Endothelial cell (in vitro differentiated cells): ENCODE measurements at places on chromosomes 3 and 15.

DNA sequence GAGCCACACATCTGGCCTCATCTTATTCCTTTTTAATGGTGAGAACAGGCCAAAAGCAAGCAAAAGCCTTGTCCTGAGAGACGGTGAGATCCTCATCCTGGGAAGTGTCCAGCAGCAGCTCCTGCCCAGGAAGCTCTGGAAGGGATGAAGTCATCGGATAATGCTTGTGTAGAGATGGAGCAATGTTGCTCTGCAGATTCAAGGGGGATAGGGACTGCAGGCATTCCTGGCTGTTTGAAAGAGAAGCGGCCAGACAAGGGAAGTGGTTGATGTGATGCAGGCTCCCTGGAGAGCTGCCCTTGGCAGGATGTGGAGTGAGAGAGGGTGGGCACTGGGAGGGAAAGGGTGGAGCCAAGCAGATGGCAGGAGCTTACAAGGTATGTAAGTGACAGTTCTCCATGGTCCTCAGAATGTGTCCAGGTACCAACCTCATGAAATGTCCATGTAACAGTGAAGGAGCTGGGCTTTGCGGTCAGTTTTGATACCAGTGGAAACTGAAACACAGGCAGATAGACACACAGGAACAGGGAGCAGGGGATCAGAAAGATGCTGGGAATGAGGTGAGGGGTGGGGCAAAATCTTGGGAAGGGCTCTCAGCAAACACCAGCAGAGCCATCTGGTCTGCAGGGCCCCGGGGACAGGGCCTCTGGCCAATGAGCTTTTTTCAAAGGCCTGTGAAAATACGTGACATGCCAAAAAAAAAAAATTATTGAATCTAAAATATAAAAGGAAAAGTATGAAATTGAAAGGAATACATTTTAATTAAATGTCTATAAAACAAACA is 32.2 kb upstream of the LACTB start:
- peak; percentile 12 for DNase-seq

DNA sequence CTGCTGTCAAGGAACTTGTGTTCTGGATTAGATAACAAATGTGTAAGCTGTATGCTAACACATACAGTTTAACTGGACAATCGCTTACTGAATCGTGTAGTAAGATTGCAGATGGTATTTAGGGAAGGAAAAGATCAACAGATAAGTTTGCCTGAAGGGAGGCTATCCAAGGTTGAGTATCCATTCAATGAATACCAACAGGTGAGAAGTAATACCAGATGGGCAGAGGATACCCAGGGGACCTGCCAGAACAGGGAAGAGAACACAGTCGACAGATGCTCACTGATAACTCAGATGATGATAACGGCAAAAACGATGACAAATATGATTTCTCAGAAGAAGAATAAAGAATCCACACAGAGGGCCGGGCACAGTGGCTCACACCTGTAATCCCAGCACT is 3.2 kb upstream of the UACA start:
- DNase-seq, result no peak

DNA sequence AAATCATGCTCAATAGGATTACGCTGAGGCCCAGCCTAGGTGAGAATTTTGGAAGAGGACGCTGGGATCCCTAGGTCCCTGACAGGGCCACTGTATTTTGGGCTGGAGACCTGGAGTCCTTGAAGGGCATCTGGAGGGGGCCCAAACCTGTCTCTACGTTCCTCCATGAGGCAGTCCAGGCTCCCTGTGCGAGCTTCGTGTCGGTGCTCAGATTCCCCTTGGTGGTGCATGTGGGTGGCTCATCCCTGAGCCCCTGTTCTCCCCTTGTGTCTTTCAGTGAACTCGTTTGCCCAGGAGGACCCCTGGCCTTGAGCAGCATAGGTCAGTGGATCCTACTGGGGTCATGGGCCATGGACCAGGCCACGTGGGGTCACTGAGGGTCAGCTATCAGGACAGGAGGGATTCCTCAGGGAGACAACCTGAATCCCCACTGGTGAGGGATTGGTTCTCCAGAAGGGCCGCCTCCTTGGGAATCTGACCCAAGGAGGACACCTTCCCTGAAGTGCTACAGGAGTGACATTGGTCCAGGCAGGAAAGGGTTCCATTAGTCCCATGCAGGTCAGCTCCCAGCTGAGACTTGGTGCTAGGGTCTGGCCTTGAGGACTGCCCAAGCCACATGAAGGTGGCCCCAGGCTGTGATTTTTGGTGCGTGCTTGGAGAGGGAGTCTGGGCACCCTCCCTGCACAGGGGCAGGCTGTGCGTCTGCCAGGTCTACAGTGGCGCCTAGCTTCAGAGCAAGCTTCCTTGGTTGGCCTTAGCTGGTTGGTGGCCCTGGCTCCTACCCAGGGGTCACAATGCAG is 229.8 kb downstream of the SNRPN start:
- DNase-seq, result no peak

DNA sequence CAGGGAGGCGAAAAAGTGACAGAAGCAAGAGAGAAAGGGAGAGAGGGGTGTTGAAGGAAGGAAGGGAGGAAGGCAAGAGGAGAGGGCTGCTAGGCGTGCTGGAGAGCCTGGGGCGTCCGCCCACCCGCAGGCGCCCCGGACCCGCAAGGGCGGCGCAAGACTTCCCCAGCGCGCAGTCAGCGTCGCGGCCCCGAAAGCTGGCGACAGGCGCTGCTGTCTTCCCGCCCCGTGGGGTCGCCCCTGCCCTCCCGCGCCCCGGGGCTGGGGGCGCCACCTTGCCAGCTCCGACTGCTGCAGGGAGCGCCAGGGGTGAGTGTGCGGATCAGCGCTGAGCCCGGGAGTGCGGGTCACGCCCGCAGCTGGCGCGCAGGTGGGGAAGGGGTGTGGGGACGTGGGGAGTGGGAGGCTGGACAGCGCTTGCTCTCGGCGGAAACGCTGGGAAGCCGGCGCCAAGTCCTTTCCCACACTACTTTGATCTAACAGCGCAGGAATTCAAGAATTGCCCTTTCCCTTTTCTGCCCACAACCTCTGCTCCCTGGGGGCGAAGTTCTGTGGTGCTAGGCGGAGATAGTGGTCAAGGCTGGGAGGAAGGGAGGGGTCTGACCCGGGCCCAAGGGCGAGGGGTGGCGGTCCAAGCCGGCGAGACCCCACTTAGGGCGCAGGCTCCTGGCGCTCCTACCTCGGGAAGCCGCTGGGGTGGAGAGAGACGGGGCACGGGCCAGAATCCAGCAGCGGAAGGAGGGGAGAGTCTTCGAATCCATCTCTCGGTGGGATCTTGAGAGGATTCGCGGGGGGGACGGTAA is 266.1 kb downstream of the CGGBP1 start:
- peak; percentile 42 for DNase-seq

DNA sequence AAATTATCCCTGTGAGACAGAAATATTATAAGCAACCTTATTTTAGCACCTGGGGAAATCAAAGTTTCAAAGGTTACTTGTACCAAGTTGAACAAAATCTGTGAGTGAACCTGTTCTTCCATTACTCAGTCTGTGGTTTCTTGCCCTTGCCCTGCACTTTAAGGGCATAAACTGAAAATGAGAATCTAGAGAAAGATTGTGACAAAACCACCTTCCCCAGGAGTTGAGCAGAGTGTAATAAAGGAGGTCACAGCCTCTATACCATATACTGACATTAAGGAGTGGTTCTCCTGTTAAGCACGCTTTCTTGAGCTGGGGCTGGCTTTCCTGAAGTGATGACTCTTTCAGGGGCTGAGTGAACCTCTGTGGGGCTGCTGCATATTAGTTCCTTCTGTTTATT is 143.4 kb downstream of the PDCD6IP start:
- no peak for DNase-seq

- peak; percentile 89 for DNase-seq
These were observed 79.7 kb downstream of the TMEM266 start for GRCh38 chr15:76139368-76140073.

DNA sequence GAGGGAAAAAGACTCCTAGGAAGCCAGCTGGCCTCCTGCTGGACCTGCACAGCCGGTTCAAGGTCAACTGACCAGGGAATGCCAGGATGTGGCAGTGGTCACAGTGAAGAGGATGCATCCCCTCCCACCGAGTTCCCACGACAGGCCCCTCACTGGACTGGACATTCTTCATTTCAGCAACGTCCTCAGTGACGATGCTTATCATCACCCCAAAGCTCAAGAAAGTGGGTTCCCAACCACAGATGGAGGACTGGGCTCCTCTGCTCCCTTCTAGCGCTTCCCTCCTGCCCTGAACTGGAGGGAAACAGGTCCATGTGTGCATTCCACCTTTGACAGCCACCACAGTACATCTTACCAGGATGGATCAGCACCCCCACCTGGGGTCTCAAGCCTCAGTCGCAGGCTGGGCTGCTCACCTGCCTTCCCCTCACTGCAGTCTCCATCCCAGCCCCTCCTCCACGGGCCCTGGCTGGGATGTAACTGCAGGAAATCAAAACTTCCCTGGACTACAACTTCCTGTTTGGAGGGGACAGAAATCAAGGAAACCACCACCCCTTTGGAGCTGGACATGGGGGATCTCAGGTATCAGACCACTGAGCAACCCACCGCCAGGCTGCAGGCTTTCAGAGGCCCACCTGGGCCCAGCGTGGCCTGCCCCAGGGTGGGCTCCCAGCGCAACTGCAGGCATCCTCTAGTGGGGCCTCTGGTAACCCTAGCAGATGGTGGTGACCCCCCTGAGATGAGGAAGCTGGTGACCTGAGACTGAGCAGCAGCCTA is 7.3 kb downstream of the CALML4 start:
- DNase-seq, result no peak

DNA sequence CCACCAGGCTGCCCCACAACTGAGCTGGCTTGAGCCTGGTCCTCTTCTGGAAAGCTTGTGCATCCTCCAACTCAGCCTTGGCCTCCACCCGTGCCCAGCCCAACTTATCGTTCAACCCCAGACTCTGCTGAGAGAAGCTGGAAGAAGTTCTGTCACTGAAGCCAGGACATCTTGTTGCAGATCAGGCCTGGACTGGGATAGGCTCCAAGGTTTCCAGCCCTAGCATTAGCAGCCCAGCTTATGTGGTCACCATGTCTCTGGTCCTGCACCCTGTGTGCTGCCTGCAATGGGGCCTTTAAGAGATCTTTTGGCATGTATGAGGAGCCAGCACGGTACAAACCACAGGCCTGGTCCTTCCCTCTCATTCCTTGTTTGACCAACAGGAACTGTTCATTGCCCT is 15.2 kb upstream of the CAMP start:
- DNase-seq, result no peak

- DNase-seq, result no peak
These were observed 24.9 kb downstream of the NIPA2 start for GRCh38 chr15:22863356-22863755.

DNA sequence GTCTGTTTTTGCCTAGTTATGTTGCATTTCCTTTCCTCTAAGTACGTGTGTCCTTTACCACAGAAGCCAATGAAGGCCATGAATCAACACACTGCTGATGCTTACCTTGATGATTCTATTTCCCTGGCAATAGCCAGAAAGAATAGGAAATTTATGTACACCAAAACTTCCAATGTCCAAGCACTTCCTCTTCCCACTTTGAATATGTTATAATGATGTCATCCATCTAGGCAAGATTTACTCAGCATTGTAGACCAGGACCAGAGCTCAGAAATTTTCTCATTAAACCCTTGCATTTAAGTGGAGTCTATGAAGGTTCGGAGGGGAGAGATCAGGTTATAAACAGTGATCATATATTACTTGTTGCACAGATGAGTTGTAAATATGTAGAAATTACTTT is 126.0 kb downstream of the THRB start:
- DNase-seq, result no peak

DNA sequence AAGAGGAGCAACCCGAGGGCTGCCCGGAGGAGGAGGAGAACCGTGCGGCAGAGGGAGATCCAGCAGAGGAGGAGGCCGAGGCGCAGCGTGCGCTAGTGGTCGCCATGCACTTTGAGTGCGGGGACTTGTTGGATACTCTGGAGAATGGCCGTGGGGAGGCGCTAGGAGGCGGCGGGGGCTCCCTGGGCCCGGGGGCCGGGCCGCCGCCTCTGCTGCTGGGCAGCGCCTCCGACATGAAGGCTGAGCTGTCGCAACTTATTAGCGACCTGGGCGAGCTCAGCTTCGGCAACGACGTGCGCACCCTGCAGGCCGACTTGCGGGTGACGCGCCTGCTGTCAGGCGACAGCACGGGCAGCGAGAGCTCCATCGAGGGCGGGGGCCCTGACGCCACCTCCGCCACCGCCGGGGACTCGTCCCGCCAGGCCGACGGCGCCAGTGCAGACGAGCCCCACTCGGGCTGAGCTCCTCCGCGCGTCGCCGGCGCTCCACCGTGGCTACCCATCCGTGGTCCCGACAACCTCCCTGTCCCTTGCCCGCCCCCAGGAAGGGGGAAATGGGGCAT is 2.0 kb downstream of the FAM43A start:
- DNase-seq, result peak; percentile 74

- no peak for DNase-seq
These were observed 6.5 kb downstream of the GPR160 start for GRCh38 chr3:170044271-170044670.

GRCh38 chr3:50274371-50275104 is 4.3 kb upstream of the LSMEM2 start:
- peak; percentile 74 for DNase-seq

DNA sequence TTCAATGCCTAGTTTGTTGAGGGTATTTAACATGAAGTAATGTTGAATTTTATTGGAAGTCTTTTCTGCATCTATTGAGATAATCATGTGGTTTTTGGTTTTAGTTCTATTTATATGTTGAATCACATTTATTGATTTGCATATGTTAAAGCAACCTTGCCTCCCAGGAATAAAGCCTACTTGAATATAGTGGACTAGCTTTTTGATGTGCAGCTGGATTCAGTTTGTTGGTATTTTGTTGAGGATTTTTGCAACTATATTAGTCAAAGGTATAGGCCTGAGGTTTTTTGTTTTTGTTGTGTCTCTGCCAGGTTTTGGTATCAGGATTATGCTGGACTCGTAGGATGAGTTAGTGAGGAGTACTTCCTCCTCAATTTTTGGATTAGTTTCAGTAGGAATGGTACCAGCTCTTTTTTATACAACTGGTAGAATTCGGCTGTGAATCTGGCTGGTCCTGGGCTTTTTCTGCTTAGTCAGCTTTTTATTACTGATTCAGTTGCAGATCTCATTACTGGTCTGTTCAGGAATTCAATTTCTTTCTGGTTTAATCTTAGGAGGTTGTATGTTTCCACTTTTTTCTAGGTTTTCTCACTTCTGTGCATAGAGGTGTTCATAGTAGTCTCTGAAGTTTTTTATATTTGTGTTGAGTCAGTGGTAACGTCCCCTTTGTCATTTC is 209.8 kb upstream of the RBMS3 start:
- DNase-seq, result no peak

GRCh38 chr3:101836652-101837598 is 12.4 kb upstream of the NFKBIZ start:
- no peak for DNase-seq

DNA sequence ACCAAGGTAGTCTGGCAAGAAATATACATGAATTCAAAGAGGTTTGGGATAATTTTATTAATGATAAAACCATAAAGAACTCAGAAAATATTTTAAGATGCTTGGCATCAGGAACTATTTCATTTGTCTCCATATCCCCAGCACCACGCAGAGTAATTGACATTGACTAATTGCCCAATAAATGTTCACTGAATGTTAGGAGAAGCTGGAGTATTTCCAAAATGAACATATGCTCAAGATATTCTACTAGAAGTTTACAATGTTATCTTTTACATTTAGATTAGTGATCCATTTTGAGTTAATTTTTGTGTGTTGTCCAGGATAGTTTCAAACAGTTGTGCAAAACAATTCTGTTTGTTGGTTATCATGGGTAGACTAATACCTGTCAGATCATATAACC is 298.8 kb upstream of the CTDSPL start:
- DNase-seq, result no peak

- DNase-seq, result no peak
These were observed 694.1 kb downstream of the AGBL1 start for GRCh38 chr15:86773736-86774135.

GRCh38 chr15:42716626-42717025 is 20.3 kb downstream of the CDAN1 start:
- no peak for DNase-seq

- no peak for DNase-seq
These were observed 292.9 kb upstream of the RORA start for GRCh38 chr15:61521953-61522352.
